ENCODE measurements at places on chromosomes 16 and 17.

DNA sequence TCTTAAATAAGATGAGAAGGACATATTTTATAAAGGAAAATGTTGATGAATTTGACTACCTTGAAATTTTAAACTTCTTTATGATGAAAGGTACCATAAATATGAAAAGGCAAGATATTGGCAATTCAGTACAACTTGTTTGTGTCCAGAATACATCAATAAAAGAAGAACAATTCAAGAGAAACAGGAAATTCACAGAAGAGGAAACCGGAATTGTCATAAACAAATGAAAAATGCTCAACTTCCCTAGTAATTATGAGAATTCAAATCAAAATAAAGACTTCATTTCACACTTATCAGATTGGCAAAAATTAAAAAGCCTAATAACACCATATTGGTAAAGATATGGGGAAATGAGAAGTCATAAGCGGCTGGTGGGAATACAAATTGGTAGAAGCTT lies 54.3 kb downstream of the WSB1 start:
- DNase-seq: no peak

DNA sequence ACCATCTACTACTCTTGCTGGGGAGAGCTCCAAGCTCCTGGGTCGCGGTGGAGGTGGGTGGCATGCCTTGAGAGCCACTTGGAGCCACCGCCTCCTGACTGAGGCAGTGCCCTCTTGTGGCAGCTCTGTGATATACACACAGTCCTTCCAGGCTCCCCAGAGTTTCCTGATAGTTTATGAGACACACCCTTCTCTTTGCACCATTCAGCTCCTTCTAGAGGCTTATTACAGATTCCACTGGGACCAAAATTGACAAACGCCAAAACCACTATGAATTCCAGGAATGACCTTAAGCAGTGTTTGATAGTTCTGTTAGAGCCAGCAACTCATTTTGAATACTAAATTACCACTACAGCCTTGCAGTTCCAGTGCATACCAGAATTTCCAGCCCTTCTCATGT lies 170.1 kb upstream of the CDH13 start:
- peak; percentile 69 for DNase-seq

GRCh38 chr17:2939714-2940351 lies 123.6 kb downstream of the OR1D5 start:
- no peak for DNase-seq

GRCh38 chr17:3447625-3448024 lies 14.0 kb upstream of the OR1E2 start:
- no peak for DNase-seq

- no peak for DNase-seq
These were observed 2.8 kb downstream of the IGFALS start for GRCh38 chr16:1790611-1791255.

GRCh38 chr16:78209951-78210661 lies 110.7 kb downstream of the WWOX start:
- no peak for DNase-seq

DNA sequence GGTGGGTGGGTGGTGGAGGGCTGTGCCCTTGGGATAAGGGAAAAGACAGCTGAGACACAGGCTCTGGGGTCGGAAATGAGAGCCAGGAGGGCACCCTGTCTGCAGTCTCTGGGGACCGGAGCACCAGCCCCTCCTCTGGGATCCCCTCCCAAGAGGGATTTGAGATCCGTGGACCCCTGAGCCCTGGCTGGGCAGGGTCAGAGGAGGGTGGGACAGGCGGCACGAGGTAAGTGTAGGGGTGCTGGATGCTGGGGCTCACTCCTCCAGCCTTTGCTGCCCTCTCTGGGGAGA lies 425 bp downstream of the SGSH start:
- no peak for DNase-seq

GRCh38 chr16:87681981-87682570 lies 79.8 kb downstream of the JPH3 start:
- DNase-seq: no peak

DNA sequence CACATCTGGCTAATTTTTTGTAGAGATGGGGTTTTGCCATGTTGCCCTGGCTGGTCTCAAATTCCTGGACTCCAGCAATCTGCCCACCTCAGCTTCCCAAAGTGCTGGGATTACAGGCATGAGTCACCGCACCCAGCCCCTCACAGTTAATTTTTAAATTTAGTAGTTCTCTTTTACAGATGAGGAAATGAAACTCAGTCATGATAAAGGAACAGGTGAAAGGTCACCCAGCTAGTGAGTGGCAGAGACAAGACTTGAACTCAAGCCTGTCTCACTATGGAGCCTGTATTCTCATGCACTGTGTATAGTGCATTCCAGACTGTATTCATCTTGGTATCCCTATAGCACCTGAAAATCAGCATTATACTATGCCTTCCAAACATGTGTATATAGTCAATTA lies 77.1 kb upstream of the WSB1 start:
- DNase-seq: no peak

DNA sequence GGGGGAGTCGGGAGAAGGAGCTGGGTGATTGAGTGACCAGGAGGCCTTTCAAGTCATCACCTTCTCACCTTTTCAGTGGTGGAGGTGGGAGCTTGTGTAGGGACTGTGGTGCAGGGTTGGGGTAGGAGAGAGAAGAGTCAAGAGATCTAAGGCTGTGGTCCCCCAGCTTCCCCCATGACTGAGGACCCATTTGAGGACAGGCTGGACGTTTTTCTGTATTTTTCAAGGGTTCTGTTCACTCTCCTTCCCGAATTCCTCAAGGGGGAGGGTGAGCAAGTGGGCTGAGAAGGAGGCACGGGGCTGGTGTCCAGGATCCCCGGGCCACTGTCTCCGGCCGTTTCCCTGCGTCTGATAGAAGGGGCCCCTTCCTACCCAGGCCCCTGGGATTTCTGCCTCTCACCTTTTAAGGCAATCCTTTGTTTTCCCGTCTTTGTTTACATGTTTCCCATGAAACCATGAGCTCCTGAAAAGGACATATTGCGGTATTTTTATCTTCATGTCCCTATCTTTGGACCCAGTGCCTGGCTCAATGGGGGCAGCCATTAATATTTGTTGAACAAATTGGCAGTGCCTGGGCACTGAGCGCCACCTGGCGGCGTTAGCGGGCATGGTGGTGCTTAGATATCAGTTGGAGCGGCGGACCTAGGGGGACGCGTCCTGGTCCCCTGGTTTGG lies 9.2 kb upstream of the CD300A start:
- no peak for DNase-seq

- DNase-seq: no peak
These were observed 11.0 kb upstream of the FASN start for GRCh38 chr17:82108961-82109475.

DNA sequence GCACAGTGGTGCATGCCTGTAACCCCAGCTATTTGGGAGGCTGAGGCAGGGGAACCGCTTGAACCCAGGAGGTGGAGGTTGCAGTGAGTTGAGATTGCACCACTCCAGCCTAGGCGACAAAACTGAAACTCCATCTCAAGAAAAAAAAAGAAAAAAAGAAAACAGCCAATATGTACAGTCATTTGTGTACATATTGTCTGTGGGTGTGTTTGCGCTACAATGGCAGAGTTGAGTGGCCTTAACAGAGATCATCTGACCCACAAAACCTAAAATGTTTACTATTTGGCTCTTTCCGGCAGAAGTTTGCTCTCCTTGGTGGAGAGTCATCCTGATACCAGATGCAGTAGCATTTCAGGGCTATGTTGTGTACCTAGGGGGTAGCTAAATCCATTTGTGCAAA lies 57.9 kb downstream of the ARSG start:
- no peak for DNase-seq

GRCh38 chr16:85259832-85260167 lies 147.5 kb upstream of the CIBAR2 start:
- DNase-seq: no peak

DNA sequence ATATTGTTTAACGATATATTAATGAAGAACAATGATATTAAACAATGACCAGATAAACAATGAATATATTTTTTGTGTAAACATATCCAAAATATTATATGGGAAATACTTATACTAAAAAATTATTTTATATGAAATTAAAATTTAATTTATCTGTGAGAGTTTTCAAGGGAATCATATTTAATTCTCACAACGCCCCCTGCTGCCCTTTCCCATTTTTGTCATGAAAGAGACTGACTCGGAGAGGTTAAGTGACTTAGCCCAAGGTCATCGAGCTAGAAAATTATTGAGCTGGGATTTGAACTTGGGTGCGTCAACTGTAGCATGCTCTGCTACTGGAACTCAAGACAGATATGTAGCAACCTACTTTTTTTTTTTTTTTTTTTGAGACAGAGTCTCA lies 7.2 kb upstream of the MYCBPAP start:
- DNase-seq: no peak

GRCh38 chr16:80693553-80693952 lies 110.8 kb downstream of the CDYL2 start:
- no peak for DNase-seq

DNA sequence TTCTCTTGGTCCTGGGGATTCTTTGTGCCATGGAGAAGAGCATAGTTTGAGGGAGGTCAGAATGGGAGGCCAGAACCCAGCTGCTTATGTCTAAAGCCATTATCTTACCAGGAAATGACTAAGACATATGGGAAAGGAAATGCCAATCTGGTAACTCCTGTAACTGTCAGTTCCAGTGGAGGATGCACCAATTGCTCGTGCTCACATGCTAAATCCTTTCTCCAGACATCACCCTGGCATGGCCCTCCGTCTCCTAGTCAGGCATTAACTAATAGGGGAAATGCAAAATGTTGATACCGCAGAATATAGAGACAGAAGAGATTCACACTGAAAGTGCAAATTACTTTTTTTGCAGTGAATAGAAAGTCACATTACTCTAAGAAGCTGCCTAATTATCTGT lies 255.6 kb upstream of the HSBP1 start:
- no peak for DNase-seq

DNA sequence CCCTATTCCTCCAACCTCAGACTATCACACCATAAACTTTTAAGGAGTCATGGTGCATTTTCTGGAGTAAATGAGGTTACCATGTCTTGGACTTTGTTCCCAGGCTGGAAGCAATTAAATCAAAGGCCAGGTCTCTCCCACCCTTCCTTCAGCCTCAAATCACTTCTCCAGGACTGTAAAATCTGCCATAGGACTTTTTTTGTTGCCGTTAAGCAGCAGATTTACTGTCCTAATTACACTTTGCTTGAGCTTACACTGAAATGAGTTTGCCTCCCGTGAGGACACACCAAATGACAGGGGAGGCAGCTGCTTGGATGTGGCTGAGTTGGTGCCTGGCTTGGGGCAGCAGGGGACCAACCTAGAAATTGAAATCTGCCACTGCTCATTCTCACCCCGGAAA lies 14.7 kb downstream of the DCAKD start:
- DNase-seq: no peak

GRCh38 chr16:54075446-54075845 lies 211.1 kb downstream of the IRX3 start:
- DNase-seq: no peak

DNA sequence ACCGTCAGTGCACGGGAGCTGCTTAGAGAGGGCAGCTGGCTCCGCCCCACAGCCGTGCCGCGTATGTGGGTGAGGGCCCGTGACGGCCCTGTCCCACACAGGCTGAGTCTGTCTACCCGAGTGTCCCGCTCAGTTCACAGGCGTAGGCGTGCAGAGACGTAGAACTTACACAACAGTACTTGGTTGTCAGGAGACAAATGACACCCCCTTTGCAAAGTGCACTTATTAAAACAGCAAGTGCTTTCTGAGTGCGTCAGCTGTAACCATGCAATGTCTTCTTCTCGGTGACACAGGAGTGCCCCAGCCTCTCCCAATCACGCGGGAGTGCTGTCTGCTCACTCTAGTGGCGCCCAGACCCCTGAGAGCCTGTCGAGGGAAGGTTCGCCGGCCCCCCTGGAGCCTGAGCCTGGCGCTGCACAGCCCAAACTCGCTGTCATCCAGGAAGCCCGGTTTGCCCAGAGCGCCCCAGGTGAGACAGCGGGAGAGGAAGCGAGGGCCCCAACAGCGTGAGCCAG lies 64.2 kb downstream of the FOXK2 start:
- no peak for DNase-seq

- DNase-seq: no peak
These were observed 111.4 kb upstream of the MYOCD start for GRCh38 chr17:12554251-12554650.

DNA sequence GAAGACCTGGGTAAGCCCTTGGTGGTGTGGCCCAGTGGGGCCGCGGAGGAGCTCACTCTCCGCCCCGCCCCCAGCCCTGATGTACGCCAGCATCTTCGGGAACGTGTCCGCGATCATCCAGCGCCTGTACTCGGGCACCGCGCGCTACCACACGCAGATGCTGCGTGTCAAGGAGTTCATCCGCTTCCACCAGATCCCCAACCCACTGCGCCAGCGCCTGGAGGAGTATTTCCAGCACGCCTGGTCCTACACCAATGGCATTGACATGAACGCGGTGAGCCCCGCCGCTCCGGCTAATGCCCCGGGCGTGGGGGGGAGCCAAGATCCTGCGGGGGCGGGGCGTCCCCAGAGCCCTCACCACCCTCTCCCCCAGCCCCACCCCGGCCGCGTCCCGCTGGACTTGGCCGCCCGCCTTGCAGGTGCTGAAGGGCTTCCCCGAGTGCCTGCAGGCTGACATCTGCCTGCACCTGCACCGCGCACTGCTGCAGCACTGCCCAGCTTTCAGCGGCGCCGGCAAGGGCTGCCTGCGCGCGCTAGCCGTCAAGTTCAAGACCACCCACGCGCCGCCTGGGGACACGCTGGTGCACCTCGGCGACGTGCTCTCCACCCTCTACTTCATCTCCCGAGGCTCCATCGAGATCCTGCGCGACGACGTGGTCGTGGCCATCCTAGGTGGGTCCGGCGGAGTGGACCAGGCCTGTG lies 12.1 kb upstream of the DCAF7 start:
- DNase-seq: no peak

GRCh38 chr16:11109566-11109965 lies 146.4 kb downstream of the SOCS1 start:
- DNase-seq: no peak

GRCh38 chr16:69367980-69368379 lies 16.4 kb upstream of the TMED6 start:
- DNase-seq: no peak

- DNase-seq: no peak
These were observed 618 bp downstream of the TRIM47 start for GRCh38 chr17:75877752-75878173.

DNA sequence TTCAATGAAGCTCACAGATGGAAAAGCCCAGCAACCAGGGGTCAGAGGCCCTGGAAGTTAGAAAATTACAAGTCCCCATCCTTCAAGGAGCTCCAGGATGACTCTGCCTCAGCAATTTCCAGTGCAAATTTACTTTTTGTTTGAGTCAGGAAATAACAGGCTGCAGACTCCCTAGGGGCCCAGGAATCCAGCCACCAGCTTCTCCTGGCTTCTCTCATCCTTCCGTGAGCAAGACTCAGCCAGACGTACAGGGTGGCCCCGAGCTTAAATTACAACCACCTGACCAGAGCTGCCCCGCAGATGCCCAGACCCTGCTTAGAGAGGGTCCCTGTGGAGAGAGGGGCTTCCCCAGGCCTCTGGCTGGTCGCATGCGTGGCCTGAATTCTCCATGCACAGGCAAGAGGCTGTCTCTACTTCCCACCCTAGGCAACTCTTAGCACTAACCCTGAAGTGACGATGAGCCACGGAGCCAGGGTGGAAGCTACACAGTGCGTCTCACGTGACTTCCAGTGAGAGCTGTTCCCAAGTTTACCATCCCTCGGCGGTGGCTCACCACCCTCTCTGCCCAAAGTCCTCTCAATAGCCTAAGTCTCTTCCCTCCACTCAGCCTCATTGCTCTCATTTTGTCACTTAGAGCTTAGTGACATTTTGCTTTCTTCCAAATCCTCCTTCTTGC lies 27.1 kb downstream of the GPR142 start:
- no peak for DNase-seq

- no peak for DNase-seq
These were observed 2.7 kb downstream of the RUSF1 start for GRCh38 chr16:31505483-31505882.
